Caudate nucleus (tissue), 63 donors: ENCODE measurements at places on chromosomes 7 and 10.

- DNase-seq = no peak
These were observed 580.0 kb downstream of the XPNPEP1 start for GRCh38 chr10:109343293-109343692.

DNA sequence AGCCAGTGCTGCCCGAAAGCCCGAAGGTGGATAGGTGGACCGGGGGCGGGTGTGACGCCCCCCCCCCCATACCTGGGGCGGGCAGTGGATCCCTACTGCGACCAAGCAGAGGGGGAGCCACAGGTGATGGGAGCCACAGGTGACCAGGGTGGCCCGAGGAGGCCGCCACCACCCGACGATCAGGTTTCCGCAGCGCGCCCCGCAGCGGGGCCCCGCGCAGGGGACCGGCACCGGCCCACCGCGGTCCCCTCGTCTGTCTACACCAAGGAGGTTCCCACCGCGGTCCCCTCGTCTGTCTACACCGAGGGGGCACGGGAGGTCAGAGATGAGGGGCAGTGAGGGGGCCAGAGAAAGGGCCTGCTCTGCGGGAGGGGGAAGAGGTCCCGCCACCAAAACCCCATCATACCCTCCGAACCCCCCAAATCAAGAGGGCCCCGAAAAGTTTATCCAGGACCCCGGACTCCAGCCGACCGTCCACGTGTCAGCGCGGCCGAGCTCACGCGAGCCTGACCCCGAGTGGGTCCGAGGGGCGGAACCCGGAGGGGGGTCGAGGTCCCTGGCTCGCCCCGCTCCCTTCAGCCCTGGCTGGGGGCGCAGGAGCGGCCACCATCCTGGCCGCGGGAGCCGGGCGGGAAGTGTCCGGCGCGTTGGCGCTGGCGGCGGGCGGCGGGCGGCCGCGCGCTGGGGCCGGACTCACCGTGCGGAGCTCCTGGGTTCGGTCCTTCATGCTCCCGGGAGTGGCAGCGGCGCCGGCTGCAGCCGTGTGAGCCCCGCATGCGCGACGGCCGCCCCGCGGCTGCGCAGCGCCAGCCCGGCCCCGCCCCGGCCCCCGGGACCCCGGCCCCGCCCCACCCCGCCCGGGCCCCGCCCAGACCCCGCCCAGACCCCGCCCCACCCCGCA lies at the start of gene STX1A:
Gene STX1A (minus strand): TSS at position 765 of the 901 bp plus-strand sequence. CDS start 38 bp downstream, at position 727.
- peak; percentile 52 for DNase-seq

- DNase-seq = no peak
These were observed 46.7 kb downstream of the THNSL1 start for GRCh38 chr10:25063157-25063556.

GRCh38 chr7:27192546-27193334 lies 7.2 kb downstream of the HOXA13 start:
- DNase-seq = no peak

DNA sequence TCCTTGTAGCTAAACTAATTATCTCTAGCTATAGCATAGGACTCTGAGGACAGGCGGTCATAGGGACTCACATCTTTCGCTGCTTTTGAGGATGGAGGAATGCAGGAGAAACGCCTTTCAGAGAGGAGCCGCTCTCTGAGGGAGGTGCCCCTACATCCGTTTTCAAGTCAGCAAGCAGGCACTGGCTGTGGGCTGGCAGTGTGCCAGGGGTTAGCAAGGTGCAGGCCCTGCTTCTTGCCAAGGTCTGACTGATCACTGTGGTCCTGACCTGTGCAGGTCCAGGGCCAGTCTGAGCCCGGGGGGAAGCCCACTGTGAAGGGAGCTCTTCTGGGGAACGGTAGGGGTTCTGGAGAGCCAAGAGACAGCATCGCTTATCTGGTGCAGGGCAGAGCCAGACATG lies 89.4 kb downstream of the SH3PXD2A start:
- no peak for DNase-seq

DNA sequence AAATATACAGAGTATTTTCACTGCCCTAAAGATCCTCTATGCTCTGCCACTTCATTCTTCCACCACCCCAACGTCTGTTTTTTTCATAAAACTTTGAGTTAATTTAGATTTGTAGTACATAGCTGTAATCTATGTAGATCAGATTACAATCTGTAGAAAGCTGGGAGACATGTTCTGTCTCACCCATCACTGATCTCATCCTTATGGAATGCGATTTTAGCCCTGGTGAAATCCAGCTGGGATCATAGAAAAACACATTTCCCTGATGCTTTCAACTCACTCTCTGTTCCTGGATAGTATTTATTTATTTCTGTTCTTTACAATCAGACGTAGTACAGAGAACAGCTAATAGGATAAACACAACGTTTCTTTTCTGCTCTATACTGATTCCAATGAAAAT lies 521.0 kb downstream of the KIF20B start:
- DNase-seq = no peak

DNA sequence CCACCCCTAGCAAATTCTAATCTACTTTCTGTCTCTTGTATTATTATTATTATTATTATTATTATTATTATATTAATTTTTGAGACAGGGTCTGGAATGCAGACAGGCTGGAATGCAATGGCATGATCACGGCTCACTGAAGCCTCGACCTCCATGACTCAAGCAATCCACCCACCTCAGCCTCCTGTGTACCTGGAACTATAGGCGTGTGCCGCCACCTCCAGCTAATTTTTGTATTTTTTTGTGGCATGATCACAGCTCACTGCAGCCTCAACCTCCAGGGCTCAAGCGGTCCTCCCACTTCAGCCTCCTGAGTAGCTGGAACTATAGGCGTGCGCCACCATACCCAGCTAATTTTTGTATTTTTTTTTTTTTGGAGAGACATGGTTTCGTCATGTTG lies 2.6 kb upstream of the TMEM139 start:
- no peak for DNase-seq

- DNase-seq = no peak
These were observed 22.3 kb downstream of the PIK3CG start for GRCh38 chr7:106887421-106887820.

GRCh38 chr10:72276013-72276387 lies 2.3 kb downstream of the DDIT4 start:
- DNase-seq = peak; percentile 21

DNA sequence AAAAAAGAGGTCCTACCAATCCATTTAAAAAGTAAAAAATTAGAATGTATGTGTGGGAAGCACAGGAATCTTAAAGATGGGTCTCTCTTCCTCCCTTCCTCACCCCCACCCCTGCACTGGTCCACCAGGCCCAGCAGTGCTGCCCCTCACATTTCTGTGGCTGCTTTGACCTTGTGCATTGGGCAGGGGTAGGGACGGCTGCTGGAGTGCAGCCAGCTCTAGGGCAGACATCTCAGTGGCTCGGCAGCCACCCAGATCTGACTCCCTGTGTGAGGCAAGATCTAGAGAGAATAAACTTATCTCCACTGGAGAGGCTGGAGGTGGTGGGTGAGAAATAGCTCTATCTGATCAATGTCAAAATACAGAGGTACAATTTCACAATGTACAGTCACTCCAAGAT lies 6.7 kb downstream of the FAM180A start:
- no peak for DNase-seq
